ENCODE measurements at places on chromosomes 4 and X. TPM values are rescaled to one million over a fixed set of nuclear protein-coding genes. Genes with fewer than 3 reads are reported as not detected.

The TMPRSS11F gene
- total RNA-seq = not detected

The FHIP1A gene
- not detected for total RNA-seq

The VSIG4 gene
- total RNA-seq = not detected

The SLITRK4 gene
- total RNA-seq = not detected

The MAGEB10 gene
- total RNA-seq = not detected

The PLAC8 gene
- total RNA-seq = under 0.01 TPM

The KIT gene
- under 0.01 TPM for total RNA-seq

The FAM53A gene
- 1.4 TPM for total RNA-seq

The CSAG3 gene
- total RNA-seq = not detected

The HMX1 gene
- total RNA-seq = not detected

The USP27X gene
- total RNA-seq = 3.0 TPM

The MTNR1A gene
- not detected for total RNA-seq

The F8A3 gene
- 0.79 TPM for total RNA-seq

Measured in bronchial smooth muscle cell (primary cell).